Right atrium auricular region (tissue), 2 donors: ENCODE measurements at places on chromosomes 2 and 18. TPM values are rescaled to one million over a fixed set of nuclear protein-coding genes. Genes with fewer than 3 reads are reported as not detected.
A peak's percentile ranks its signal among the peaks of the same experiment; 100 is the strongest.

DNA sequence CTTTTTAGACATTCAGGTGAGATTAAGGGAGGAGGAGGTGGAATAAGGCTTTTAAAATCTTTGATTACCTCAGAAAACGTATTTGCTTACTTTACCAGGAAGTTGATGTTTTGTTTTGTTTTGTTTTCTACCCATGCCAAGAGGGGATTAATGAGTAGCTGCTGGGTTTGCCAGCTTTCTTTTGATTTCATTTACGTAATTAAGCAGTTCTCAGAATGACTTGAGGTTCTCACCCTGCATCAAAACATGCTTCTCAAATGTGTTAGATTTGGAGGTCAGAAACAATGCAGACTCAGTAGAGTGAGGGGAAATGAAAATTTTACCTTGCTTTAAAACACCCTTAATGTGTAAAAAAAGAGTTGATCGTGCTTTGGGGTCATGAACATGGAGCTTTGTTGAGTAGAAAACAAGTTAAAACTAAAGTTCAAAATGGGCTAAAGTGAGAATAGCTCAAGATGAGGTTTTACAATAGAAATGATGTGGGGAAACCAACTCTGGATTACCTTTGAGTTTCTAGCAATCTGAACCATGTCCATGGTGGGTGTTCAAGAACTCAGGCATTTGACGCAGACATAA, 217.1 kb upstream of the EPAS1 start:
- DNase-seq = no peak
- H3K4me3 ChIP-seq = no peak overlapping the region
- no peaks in the 10 kb centered on the region for H3K36me3 ChIP-seq
- no peaks in the 10 kb centered on the region for H3K27me3 ChIP-seq

GRCh38 chr2:182553483-182553882, 126.6 kb upstream of the PDE1A start:
- no peaks in the 10 kb centered on the region for H3K36me3 ChIP-seq
- H3K27ac ChIP-seq = no peak overlapping the region
- no peaks in the 10 kb centered on the region for H3K4me1 ChIP-seq
- H3K27me3 ChIP-seq = no peaks in the 10 kb centered on the region

- no peaks in the 10 kb centered on the region for H3K36me3 ChIP-seq
- no peak overlapping the region for H3K27ac ChIP-seq
- H3K4me3 ChIP-seq = no peak overlapping the region
- no peaks in the 10 kb centered on the region for H3K27me3 ChIP-seq
Measured at GRCh38 chr2:161844822-161845221, 220.6 kb downstream of the SLC4A10 start.

GRCh38 chr2:110832740-110833139, 100.4 kb downstream of the ACOXL start:
- no peaks in the 10 kb centered on the region for H3K4me1 ChIP-seq
- no peak overlapping the region for H3K4me3 ChIP-seq
- no peak for DNase-seq
- no peaks in the 10 kb centered on the region for H3K36me3 ChIP-seq

DNA sequence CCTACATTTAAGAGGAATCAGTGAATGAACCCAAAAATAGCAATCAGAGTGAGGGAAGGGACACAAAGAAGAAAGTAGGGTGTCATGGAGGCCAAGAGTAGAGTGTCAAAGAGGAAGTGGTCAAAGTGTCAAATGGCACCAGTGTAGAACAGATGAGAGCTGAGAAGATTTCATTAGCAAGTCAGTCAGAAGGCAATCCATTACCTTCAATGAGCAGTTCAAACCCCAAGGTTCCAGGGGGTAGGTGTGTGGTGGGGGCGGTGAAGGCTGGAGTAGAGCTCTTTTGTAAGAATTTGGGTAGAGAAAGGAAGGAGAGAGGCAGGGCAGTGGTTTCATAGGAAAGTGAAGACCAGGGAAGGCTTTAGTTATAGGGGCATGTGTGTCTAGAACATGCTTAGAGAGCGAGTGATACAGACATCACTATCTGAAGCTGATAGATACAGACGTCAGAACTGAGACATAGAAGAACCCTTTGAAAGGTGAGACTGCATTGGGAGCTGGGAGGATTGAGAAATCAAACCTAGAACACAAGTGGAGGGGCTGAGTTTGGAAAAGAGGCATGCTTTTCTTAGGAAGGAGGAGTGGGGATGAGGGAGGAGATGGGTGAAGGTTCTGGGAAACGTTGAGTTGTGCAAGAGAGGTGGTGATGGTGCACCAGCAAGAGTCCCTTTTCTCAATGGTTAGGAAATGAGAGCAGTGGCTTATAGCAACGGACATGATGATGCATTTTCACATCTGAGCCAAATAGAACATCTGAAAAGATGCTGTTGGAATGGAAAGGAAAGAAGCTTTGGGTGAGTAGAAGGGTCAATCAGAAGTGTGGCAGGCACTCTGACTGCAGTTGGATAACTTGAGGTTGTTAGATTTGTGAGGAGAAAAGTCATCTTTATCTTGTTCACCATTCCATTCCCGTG, 48.9 kb upstream of the IL1RL1 start:
- no peaks in the 10 kb centered on the region for H3K27me3 ChIP-seq
- H3K4me3 ChIP-seq = no peak overlapping the region
- H3K36me3 ChIP-seq = no peaks in the 10 kb centered on the region
- no peak for DNase-seq
- no peaks in the 10 kb centered on the region for H3K4me1 ChIP-seq

GRCh38 chr2:17851731-17852585, 26.5 kb upstream of the KCNS3 start:
- DNase-seq = no peak
- no peaks in the 10 kb centered on the region for H3K36me3 ChIP-seq
- H3K4me3 ChIP-seq = no peak overlapping the region
- no peaks in the 10 kb centered on the region for H3K4me1 ChIP-seq
- H3K27me3 ChIP-seq = no peaks in the 10 kb centered on the region

GRCh38 chr2:231037202-231037730, at the start of gene C2orf72:
TSS of gene C2orf72 (plus strand) at chr2:231037523. CDS start at chr2:231037566, 43 bp downstream.
- peaks cover 11% of the 10 kb centered on the region for H3K27me3 ChIP-seq
- H3K4me1 ChIP-seq = peaks cover 3% of the 10 kb centered on the region
- H3K36me3 ChIP-seq = no peaks in the 10 kb centered on the region
- no peak within 1 kb of the TSS for H3K27ac ChIP-seq

GRCh38 chr18:56712761-56713160, 61.6 kb downstream of the WDR7 start:
- no peak overlapping the region for H3K4me3 ChIP-seq
- no peaks in the 10 kb centered on the region for H3K27me3 ChIP-seq
- DNase-seq = no peak

GRCh38 chr18:33540392-33540791, 37.6 kb upstream of the ASXL3 start:
- H3K4me1 ChIP-seq = no peaks in the 10 kb centered on the region
- no peaks in the 10 kb centered on the region for H3K27me3 ChIP-seq
- DNase-seq = no peak
- H3K36me3 ChIP-seq = no peaks in the 10 kb centered on the region
- H3K4me3 ChIP-seq = no peak overlapping the region

DNA sequence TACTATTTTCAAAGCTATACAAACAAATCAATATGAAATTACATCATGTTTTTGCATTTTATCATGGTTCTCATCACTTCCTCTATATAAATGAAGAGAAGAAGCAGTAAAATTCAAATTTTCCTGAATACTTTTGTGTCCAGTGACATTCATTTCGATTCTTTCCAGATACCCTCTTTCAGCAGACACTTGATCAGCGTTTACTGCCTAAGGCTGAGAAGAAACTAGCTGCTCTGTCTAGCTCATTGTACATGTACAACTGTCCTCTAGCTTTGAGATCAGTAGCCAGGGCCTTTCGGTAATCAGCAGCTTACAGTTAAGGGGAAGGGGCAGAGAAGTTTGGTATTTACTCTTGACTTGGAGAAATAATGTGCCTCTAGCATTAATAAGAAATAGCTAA, 4.8 kb downstream of the VRK2 start:
- no peaks in the 10 kb centered on the region for H3K4me1 ChIP-seq
- no peaks in the 10 kb centered on the region for H3K27me3 ChIP-seq
- DNase-seq = no peak

GRCh38 chr2:88601286-88601685, 26.0 kb downstream of the EIF2AK3 start:
- H3K27me3 ChIP-seq = no peaks in the 10 kb centered on the region
- peaks cover 43% of the 10 kb centered on the region for H3K4me1 ChIP-seq
- no peak overlapping the region for H3K4me3 ChIP-seq
- no peaks in the 10 kb centered on the region for H3K36me3 ChIP-seq
- peak overlapping the region; percentile 62 for H3K27ac ChIP-seq

- no peaks in the 10 kb centered on the region for H3K27me3 ChIP-seq
- no peaks in the 10 kb centered on the region for H3K4me1 ChIP-seq
- no peak for DNase-seq
- H3K36me3 ChIP-seq = no peaks in the 10 kb centered on the region
- H3K4me3 ChIP-seq = no peak overlapping the region
- no peak overlapping the region for H3K27ac ChIP-seq
Measured at GRCh38 chr2:99101697-99102096, 39.8 kb upstream of the C2orf15 start.

DNA sequence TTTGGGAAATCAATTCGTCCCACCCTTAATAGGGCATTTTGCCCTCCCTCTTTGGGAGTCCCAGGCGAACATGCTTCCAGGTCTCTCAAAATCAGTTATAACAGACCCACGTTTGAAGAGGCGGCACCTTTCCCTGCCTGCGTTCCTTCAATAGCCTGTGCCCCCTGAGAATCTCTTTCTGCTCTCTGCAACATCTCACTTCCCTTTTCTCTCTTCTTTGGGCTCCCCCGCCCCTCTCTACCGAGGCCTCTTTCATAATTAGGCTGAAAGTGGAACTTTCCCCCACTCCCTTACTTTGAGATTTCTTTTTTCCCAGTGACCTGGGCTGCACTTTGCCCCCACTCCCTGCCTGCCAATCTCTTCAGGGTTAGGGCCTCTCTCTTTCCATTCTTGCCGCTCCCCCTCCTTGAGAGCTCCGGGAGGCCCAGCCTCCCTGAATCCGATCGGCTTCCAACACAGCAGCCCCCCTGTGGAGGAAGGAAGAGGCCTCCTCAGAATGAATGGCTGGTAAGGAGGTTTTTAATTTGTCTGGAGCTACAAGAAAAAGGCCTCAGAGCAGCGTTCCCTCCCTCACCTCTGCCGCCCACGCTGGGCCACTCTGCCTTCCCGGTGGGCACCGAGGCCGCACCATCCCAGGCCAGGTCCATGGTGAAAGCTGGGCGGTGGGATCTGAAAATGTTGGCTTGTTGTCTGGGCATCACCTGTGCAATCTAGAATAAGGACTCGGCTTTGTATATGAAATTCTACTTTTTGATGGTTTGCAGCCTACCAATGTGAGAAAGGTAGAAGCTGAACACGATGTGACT, 162.6 kb upstream of the SIX3 start:
- H3K4me1 ChIP-seq = no peaks in the 10 kb centered on the region
- no peak overlapping the region for H3K27ac ChIP-seq
- no peak for DNase-seq
- no peaks in the 10 kb centered on the region for H3K36me3 ChIP-seq

DNA sequence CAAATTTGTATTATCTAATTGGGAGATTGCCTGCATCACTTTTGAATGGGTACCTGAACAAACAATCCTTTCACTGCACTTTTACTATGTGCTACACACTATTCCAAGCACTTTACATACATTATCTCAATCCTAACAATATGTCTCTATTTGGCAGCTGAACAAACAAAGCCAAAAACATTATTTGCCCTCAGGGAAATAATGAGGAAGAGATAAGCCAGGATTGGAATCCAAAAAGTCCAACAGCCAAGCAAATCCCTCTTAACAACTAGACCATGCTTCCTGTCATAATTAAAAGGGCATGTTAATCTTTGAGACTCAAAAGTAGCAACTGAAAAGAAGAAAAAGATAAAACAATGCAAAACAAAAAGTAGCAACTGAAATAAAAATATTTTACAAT, 32.1 kb downstream of the RPRD1A start:
- peaks cover 11% of the 10 kb centered on the region for H3K36me3 ChIP-seq
- H3K4me3 ChIP-seq = no peak overlapping the region
- no peaks in the 10 kb centered on the region for H3K4me1 ChIP-seq
- H3K27ac ChIP-seq = no peak overlapping the region

- no peaks in the 10 kb centered on the region for H3K36me3 ChIP-seq
- H3K4me1 ChIP-seq = no peaks in the 10 kb centered on the region
- no peak overlapping the region for H3K4me3 ChIP-seq
- DNase-seq = no peak
- no peak overlapping the region for H3K27ac ChIP-seq
- H3K27me3 ChIP-seq = no peaks in the 10 kb centered on the region
Measured at GRCh38 chr2:116809109-116809508, 1005.4 kb upstream of the DDX18 start.

DNA sequence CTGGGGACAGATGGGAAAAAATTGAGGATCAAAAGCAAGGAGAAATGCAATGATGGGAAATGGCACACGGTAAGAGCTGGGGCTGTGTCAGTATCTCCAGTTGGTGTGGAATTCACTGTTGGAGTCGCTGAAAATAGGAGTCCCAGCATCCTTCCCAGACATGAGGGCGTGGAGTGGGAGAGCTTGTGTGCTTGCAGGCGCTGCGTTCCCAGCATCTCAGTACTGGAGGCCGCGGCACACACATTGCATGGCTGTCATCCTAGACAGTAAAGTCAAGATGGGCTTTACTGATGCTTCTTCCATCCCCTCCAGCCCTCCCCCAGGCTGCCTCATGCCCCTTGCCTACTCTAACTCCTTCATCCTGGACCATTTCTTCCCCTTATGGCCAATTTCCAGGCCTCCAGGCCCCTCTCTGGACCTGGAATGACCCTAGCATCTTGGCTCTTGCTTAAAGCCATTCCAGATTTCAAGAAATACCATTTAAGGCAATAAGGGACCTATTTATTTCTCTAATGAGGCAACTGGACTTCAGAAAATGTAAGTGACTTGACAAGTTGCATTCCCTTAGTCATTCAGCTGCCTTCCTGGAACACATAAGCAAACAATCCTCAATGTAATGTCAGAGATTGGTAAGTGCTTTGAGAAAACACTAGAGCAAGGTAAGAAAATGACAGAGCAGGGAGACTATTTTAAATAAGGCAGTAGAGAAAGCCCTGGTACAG, 70.5 kb upstream of the TTC39C start:
- H3K4me3 ChIP-seq = no peak overlapping the region
- H3K4me1 ChIP-seq = no peaks in the 10 kb centered on the region
- H3K27ac ChIP-seq = no peak overlapping the region
- H3K36me3 ChIP-seq = no peaks in the 10 kb centered on the region

- H3K27me3 ChIP-seq = no peaks in the 10 kb centered on the region
- DNase-seq = no peak
- H3K27ac ChIP-seq = peak overlapping the region; percentile 98
- H3K4me3 ChIP-seq = no peak overlapping the region
Measured at GRCh38 chr2:27888790-27889189, 1.4 kb downstream of the RBKS start.

GRCh38 chr2:24158131-24158530, 16.7 kb upstream of the FAM228A start:
- H3K27ac ChIP-seq = no peak overlapping the region
- no peak for DNase-seq
- H3K27me3 ChIP-seq = no peaks in the 10 kb centered on the region
- peaks cover 12% of the 10 kb centered on the region for H3K36me3 ChIP-seq
- no peak overlapping the region for H3K4me3 ChIP-seq

- H3K4me1 ChIP-seq = no peaks in the 10 kb centered on the region
- H3K36me3 ChIP-seq = no peaks in the 10 kb centered on the region
- H3K27ac ChIP-seq = no peak overlapping the region
- no peak for DNase-seq
- no peaks in the 10 kb centered on the region for H3K27me3 ChIP-seq
Measured at GRCh38 chr2:126620302-126620701, 35.7 kb upstream of the GYPC start.

MTA3 gene
- 18.5 TPM for total RNA-seq

IL1A gene
- not detected for total RNA-seq

UGT1A5 gene
- total RNA-seq = not detected

TEKT4 gene
- not detected for total RNA-seq

CDH2 gene
- total RNA-seq = 269 TPM

HADHB gene
- total RNA-seq = 770 TPM

INHA gene
- total RNA-seq = 1.0 TPM

CFAP210 gene
- not detected for total RNA-seq

UGT1A8 gene
- total RNA-seq = not detected

SERPINB12 gene
- not detected for total RNA-seq

KCMF1 gene
- 53.1 TPM for total RNA-seq
